ENCODE measurements at places on chromosomes 3 and 15. TPM values are rescaled to one million over a fixed set of nuclear protein-coding genes. Genes with fewer than 3 reads are reported as not detected.
A peak's percentile ranks its signal among the peaks of the same experiment; 100 is the strongest.

The INSYN1 gene
- under 0.01 TPM for total RNA-seq

The P2RY12 gene
- total RNA-seq = under 0.01 TPM

The STRIT1 gene
- total RNA-seq = not detected

The PRTG gene
- total RNA-seq = 6.9 TPM

The ZNF385D gene
- total RNA-seq = 0.64 TPM

The RPP25 gene
- 11.0 TPM for total RNA-seq

The LZTFL1 gene
- total RNA-seq = 13.2 TPM

The PEAK1 gene
- total RNA-seq = 68.0 TPM

The MUC20 gene
- total RNA-seq = 0.32 TPM

The NPAP1 gene
- not detected for total RNA-seq

The RTP3 gene
- 0.43 TPM for total RNA-seq

GRCh38 chr15:81419332-81419943 is 45.4 kb upstream of the TMC3 start:
- DNase-seq = no peak

DNA sequence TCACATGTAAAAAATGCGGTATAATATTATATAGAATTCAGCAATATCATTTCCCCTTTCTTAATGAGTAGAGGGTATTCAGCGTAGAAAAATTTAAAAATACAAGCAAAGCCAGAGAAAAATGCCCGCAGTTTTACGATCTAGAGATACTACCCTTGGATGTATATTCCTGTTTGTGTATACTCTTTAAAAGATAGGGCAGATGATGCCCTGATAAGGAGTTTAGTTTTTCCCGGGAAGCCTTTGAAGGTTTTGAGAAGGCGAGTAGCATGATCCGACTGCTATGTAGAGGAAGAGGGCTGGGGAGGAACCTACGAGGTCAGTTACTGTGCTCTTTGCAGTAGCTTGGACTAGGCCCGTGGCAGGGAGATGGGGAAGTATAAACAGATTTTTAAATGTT is 1.2 kb downstream of the YEATS2 start:
- DNase-seq = peak; percentile 60

- DNase-seq = no peak
Measured at GRCh38 chr15:66594344-66594743, 28.5 kb upstream of the LCTL start.

DNA sequence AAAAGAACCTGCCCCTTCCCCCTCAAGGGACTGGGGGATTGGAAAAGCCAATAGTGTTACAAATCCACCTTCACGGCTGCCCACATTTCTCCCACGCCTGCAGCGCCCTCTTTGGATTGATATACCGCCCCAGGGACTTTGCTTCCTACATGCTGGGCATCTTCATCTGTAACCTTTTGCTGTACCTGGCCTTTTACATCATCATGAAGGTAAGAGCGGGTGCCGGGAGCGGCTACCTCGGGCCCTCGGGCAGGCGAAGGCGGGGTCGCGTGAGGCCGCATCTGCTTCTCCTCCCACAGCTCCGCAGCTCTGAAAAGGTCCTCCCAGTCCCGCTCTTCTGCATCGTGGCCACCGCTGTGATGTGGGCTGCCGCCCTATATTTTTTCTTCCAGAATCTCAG is 73.1 kb downstream of the USF3 start:
- peak; percentile 3 for DNase-seq

DNA sequence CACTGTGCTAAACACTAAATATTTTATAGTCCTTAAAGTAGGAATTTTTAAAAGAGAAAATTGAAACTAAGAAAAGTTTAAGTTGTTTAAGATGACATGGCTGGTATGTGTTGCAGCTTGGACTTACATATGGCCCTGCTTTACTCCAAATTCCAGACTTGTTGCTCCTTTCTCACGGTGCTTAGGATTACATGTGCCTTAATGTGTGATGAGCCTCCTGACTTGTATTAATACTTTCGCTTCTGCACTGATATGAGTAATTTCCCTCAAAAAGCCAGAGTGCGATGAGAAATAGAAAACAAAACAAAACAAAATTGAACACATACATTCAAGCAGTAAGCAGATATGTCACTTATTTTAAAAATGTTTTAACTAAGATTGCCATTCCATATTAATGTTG is 250.2 kb downstream of the VGLL3 start:
- no peak for DNase-seq

DNA sequence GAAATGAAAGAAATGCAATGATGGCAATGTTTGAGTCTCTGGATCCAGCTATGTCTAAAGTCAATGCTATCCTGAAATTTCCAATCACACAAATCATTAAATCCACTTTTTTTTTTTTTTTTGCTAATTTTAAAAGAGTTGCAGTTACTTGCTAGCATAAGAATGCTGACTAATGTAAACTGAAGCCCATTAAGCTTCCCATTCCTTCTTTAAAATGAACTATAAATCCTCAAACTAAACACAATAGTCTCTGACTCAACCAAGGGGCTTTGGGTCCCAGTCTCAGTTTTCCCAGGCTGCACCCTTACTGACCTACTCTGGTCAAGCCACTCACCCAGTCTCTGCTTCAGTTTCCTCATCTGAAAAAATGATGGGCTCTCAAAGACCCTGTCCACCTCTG is 361.1 kb downstream of the ERC2 start:
- DNase-seq = peak; percentile 12

- no peak for DNase-seq
Measured at GRCh38 chr3:47434849-47435248, 40.9 kb downstream of the SCAP start.

DNA sequence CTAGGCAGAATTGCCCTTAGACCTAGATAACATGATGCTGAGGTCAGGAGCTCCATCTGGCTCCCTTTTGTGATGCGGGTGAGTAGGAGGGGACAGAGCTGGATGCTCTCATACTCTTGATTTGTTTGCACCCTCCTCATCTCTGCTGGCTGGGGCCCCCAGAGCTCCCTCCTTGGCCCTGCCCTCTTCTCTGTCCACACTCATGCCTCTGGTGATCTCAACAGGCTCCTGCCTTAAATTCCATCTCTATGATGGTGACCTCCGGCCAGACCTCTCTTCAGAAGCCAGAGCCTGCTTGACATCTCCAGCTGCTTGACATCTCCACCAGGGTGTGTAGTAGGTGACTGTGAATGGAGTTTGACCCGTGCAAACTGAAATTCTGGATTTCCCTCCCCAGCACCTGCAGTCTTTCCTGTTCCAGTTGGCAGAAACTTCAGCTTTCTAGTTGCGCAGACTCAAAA is 4.3 kb upstream of the FGD5 start:
- no peak for DNase-seq

DNA sequence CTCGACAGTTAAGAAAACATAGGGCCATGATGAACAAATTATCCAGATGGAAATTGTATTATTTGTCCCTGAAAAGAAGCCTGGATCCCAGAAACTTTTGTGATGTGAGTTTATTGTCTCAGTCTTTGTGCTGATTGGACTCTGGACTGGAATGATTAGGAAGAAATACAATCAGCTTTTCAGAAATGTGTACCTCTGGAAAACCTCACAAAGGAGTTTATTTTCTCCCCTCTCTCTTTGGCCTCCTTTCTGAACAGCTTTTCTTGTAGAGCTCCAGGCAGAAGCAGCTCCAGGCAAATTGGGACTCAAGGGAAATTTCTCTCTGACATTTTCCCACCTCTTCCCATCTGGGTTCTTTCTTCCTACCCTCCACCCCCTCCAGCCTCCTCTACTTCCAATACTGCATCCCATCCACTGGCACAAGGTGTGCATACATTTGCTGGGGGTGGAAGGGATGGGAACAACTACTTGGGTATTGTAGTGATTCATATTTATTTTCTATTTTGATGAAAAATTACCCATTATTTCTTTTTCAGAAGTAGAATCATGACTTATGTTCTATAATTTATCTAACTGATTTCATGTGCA is 119.7 kb downstream of the CD47 start:
- DNase-seq = no peak

- DNase-seq = no peak
Measured at GRCh38 chr3:52555056-52555455, 18.7 kb downstream of the UQCC5 start.

GRCh38 chr15:62492900-62493299 is 327.8 kb upstream of the C2CD4B start:
- no peak for DNase-seq

DNA sequence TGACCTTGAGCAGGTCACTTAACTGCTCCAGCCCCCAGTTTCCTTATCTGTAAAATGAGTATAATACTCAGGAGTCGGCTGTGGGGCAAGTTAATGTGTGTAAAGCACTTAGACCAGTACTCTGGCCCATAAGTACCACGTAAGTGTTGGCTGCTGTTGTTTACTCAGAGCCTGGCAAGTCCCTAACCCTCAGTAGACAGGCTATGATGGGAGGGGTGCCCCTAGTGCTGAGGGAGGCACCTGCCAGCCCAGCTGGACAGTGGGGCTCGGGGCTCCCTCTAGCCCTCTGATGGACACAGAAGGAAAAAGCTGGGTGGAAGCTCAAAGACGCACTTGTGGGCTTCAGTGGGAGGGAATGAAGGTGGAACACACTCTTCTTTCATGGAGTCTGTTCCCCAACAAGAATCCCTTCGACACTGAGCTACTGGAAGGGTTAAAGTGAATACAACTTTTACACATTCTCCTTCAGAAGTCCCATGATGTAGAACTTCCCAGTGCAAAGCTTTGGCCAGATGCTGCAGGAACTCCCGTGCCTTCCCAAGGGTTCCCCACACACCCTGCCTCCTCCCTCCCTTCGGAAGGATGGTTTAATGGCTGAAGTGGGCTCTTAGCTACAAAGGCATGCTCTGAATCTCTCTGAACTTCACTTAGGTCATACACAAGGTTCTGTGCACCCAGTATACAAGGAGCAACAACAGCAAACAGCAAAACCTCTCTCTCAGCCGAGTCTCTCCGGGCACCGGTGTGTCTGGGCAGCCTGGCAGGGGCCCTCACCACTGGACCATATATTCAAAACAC is 25.4 kb downstream of the TMEM44 start:
- DNase-seq = no peak

GRCh38 chr3:10088256-10088655 is 19.8 kb downstream of the FANCD2OS start:
- DNase-seq = peak; percentile 12

DNA sequence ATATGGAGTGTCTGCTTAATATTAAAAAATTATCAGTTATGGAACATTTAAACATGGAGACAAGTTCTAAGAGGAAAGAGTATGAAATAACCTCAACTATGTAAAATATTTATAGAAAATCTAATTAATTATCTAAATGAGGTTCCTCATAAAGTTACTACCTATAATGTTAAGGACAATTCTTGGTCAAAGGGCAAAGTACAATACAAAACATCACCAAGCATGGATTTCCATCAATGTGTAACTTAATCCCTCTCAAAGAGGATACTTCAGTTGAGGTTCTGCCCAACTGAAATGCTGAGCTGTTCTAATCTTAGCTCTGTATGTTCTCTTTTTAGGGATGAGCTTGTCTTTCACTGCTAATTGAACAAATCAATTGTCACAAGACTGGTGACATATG is 56.0 kb upstream of the CHRM5 start:
- DNase-seq = no peak

DNA sequence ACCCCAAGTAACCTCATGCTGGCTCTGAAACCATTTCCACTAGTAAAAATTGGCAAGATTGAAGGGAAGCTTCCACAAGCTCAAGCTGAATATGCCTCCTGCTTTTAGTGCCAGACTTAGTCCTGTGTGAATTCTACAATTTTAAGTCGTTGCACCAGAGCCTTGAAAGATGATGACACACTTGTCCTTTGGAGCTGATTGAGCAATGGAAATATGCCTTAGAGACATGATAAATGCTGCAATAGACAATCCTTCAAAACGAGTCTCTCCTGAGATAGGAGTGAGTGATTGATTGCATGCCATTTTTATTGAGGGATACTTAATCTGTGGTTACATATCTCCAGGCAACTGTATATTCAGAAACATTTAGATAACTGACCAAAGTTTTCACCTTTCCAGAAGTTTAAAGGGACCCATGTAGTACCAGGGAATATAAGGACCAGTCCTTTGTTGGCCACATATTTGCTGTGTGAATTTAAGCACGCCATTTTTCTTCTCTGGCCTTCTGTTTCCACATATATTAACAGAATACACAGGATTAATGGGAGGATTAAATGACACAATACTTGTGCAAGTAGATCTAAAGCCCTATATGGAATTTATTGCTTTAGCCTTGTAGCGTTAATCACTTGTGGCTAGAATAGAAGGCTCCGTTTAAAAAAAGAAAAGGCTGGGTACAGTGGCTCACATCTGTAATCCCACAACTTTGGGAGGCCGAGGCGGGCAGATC is 65.1 kb downstream of the PPARG start:
- peak; percentile 79 for DNase-seq

- DNase-seq = no peak
Measured at GRCh38 chr3:112138219-112138969, 5.3 kb upstream of the GCSAM start.
